Activated CD4-positive, alpha-beta memory T cell treated with anti-CD3 and anti-CD28 coated beads, Interleukin-2, amount 10 ng/mL, durations not matched to agents 7 days and 5 days (primary cell): ENCODE measurements at places on chromosomes 7 and 10. TPM values are rescaled to one million over a fixed set of nuclear protein-coding genes. Genes with fewer than 3 reads are reported as not detected.

Gene AFAP1L2
- total RNA-seq = 1.5 TPM

Gene LRRD1
- total RNA-seq = not detected

Gene CD36
- total RNA-seq = not detected

Gene SORBS1
- total RNA-seq = 0.58 TPM

Gene LRIT1
- not detected for total RNA-seq

GRCh38 chr10:122557516-122557915, 3.0 kb upstream of the DMBT1 start:
- no peak for DNase-seq

GRCh38 chr10:12218991-12219390, 23.0 kb downstream of the CDC123 start:
- DNase-seq = no peak

GRCh38 chr10:32210306-32211045, 136.5 kb downstream of the EPC1 start:
- no peak for DNase-seq

- no peak for DNase-seq
Observed at GRCh38 chr10:88006261-88006660, 142.8 kb downstream of the PTEN start.

DNA sequence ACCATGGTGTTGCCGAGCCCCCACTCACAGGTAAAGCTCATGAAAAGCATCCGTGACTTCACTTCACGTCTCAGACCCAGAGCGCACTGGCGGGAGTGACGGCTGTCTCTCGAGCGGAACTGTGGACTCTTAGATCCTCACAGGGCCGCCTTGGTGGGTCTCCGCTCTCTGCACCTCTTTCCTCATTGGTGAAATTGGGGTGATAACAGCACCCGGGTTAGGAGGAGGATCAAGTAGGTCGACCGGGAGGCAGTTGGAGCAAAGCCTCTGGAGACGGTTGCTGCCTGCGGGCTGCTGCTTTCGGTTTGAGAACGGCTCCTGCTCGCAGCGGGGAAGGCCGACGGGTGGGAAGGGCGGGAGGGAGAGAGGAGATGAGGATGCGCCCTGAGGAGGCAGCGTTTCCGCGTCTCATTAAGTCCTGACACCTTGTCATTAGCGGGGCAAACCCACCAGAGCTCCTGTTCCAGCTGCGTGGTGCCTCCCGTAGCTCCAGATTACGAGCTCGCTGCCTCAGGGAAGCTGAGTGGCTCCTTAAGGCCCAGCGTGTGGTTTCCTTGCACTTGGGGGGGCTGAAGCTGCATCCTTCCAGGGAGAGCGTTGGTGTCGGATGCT, 51.9 kb upstream of the CFAP46 start:
- DNase-seq = no peak

DNA sequence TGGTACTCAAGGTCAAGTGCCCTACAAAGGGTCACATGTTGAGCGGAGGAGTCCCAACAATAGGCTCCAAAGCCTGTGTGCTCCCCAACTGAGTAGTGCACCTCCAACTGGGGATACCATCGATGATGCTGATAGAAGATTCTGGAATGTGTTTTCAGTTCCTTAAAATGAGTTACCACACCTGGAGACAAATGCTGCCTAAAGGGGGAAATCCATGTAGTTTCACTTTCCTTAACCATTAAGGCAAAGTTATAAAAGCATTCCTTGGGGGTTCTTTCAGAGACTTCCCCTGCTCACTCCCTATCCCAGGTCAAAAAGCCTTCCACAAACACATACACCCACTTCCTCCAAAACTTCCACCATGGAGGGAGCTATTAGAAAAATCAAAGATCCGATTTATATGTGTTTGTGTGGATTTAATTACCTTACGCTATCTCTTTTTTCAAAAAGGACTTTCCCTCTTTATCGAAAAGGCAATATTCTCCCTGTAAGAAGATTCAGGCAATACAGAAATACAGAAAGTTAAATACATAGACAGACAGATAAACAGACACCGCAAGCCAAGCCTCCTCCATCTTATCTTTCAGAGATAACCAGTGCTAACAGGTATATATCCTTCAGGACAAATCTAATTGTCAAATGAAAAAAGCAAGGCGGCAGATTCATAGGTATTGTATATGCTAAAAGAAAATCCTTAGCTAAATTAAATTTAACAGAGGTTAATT, 135.9 kb upstream of the ASAH2 start:
- DNase-seq = no peak

- DNase-seq = no peak
Observed at GRCh38 chr10:28664369-28664740, 13.0 kb upstream of the BAMBI start.

- DNase-seq = no peak
Observed at GRCh38 chr10:79215531-79215930, 131.7 kb upstream of the PPIF start.
